AG04450 (cell line): ENCODE measurements at places on chromosomes 12 and 14. TPM values are rescaled to one million over a fixed set of nuclear protein-coding genes. Genes with fewer than 3 reads are reported as not detected.

DNA sequence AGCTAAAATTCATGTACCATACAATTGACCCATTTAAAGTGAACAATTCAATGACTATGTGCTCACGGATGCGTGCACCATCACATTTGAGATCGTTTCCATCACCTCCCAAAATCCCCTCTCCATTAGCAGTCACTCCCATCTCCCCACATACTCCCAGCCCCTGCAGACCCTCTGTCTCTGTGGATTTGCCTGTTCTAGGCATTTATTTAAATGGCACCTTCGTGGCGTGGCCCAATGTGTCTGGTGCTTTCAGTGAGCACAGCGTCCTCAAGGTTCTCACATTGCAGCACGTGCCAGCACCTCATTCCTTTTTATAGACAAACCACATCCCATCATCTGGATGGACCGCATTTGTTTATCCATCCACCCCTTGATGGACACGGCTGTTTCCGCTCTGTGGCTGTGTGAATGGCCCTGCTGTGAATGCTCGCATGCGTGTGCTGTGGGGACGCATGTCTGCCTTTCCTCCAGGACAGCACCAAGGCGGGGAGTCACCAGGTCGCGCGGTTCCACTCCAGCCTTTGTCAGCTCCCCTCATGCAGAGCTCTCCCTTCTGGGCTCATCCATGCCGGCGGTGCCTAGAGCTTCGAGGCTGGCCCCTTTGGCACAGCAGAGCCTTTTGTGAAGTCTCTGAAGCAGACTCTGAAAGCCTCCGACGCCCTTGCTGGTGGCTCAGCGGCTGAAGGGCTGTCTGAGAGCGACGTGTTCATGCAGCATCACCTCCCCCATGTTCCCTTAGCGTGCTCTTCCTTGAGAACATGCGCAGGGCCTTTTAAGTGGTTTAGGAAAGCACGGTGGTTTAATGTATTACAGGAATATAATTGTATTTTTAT is 184.4 kb downstream of the KIF26A start:
- no peak for DNase-seq

DNA sequence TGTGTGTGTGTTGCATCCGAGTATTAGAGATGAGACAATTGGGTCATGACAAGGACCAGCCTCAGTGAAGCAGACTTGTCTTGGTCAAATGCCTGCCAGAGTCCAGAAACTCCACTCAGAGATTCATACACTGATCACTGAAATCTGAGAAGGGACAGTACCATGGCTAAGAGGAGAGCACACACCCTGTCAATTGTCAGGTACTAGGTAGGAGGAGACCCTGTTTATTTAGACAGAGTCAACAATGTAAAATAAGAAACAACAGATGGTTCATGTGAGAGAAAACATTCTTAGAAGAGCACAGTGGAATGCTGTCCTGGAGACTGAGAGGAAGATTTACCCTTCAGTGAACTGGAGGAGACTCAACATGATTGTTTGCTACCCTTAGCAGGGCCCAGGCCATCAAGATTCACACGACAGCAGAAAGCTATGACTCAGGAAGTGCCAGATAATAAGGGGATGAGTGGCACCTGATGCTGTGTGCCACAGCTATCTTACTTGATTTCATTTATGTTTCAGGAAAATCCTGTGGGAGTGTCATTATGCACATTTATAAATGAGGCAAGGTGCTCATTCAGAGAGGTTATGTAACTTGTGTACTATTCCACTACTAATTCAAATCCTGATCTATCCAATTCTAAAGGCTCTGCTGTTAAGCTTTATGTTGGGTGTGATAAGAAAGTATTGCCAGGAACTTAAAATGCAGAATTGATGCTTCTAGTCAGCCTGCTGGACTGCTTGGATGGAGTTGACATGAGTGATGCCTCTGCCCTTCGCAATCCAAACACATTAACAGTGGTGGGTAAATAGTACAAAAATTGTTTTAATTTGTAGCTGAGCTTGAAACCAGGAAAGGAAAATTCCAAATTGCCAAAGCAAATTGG is 136.6 kb upstream of the NEDD1 start:
- no peak for DNase-seq

DNA sequence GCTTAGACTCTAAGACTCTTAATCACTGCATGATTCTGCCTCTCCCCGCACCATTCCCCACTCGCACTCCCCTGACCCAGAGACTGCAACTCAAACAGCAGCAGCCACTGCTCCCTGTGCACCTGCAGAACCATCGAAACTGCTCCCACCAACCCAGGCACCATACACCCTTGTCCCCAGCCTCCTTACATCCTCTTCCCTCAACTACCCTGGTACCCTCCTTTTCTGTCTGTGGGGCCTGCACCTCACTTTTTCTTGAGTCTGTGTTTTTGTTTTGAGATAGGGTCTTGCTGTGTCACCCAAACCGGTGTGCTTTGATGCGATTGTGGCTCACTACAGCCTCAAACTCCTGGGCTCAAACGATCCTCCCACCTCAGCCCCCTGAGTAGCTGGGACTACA is 69.4 kb downstream of the RNFT2 start:
- no peak for DNase-seq

DNA sequence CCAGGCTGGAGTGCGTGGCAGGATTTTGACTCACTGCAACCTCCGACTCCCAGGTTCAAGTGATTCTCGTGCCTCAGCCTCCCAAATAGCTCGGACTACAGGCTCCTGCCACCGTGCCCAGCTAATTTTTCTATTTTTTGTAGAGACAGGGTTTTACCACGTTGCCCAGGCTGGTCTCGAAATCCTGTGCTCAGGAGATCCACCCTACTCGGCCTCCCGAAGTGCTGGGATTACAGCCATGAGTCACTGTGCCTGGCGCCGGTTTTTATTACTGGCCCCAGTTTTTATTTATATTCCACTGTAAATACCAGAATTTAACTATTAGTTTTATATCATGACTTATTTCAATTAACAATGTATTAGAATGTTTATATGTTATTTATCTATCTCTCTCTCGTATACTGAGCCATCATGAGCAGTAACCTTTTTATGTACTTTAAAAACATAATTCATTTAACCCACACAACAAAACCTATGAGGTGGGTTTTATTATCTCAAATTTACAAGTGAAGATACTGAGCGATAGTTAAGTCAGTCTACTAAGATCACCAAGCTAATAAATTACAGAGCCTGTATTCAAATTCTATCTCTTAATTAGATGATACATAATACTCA is 47.8 kb downstream of the HECTD1 start:
- DNase-seq = no peak

GRCh38 chr14:36771028-36771640 is 109.5 kb downstream of the PAX9 start:
- DNase-seq = no peak

- DNase-seq = no peak
Observed at GRCh38 chr12:50985322-50985721, 33.0 kb downstream of the HIGD1C start.

DNA sequence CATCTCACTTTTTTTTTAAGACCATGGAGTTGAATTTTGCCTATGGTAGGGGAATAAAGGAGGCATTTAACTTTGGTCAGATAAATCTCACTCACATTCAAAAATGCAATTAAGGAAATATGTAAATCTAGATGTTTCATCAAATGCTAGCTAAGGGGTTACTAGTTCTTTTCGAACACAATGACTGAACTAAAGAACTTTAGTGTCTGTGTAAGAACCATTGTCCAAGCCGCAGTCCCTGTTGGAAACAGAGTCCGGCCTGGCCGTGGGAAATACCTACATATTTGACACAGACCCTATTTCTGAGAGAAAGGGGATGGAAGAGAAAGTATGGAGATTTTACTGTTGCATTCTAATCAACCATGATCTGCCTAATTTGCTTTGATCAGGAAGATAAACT is 17.4 kb downstream of the LGR5 start:
- no peak for DNase-seq

GRCh38 chr14:62663456-62663821 is 381.8 kb downstream of the KCNH5 start:
- no peak for DNase-seq

The CCDC175 gene
- not detected in 2 replicates for polyA plus RNA-seq

GRCh38 chr14:72315714-72316113 is 383.5 kb downstream of the RGS6 start:
- DNase-seq = no peak

GRCh38 chr12:124397399-124397679 is 102.4 kb downstream of the RFLNA start:
- no peak for DNase-seq

The HOXC9 gene
- not detected in 2 replicates for polyA plus RNA-seq

The RIMBP2 gene
- polyA plus RNA-seq = not detected in 2 replicates

- DNase-seq = no peak
Observed at GRCh38 chr14:106207316-106207715, 680.9 kb downstream of the TMEM121 start.

DNA sequence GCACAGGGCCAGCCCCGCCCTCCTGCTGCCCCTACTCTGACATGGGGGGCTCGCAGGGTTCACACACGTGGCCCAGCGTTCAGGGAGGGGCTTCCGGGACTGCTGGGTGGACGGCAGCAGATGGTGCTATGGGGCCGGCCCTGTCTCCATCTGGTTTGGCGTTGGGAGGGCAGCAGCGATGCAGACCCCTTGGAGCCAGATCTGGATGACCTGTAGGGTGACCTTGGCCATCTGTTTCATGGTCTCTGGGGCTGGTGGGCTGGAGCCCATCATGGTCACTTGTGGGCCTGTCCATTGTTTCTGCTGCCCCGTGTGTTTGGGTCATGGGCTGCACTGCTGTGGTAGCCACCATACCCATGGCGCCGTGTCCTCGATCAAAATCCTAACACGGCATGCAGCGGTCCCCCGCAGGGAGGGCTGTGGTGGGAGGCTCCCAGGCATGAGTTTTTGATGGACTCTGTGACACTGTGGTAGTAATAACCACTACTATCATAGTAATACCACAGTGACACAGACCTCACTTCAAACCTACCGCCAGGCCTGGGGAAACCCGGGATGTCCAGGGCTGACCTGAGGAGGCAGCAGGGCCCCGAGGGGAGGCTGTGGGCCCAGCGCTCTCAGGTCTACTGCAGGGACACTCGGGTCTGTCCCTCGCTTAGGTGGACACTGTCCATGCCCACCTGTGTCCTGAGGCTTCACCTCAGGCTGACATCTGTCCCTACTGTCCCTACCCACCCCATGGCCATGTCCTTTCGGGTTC is 359.4 kb downstream of the TMEM121 start:
- no peak for DNase-seq

The CISTR gene
- not detected in 2 replicates for polyA plus RNA-seq

DNA sequence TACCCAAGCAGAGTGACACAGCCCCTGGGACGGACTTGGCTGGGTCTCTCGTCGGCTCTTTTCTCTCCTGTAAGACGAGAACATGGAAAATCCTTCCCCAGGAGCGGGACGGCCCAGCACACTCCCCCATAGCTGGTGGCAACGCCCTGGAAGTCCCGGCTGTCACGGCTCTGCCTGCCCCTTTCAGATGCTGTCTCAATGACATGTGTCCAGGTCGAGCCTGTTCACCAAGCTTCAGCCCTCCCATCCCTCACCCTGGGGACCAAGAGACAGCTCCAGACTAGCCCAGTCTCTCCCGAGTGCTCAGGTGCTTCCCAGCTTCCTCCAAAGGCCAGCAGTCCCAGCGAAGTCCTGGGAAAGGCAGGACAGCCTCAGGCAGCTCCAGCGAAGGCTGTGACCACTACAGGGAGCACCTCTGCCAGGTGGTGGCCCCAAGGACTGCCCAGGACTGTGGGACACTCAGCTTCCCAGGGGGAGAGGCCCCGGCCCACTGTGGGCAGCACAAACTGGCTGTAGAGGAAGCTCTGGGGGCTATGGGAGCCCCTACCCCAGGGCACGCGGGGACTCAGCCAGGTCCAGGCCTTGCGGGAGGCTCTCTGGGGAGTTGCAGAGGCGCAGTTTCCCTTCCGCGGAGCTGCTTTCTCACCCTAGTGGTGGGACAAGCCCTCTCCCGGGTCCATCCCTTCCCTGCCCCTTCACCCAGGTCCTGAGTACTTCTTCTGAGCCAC is 33.6 kb downstream of the TNFAIP2 start:
- no peak for DNase-seq

- DNase-seq = no peak
Observed at GRCh38 chr12:8596561-8596960, 16.1 kb downstream of the AICDA start.

The BEST3 gene
- 0.14 TPM in 1 of 2 replicates, not detected in the other for polyA plus RNA-seq

- no peak for DNase-seq
Observed at GRCh38 chr14:90846511-90846910, 30.3 kb upstream of the TTC7B start.

- no peak for DNase-seq
Observed at GRCh38 chr14:95432144-95433093, 84.0 kb downstream of the SYNE3 start.

GRCh38 chr14:100434911-100435438 is 111.8 kb downstream of the SLC25A47 start:
- no peak for DNase-seq

GRCh38 chr14:101126731-101127130 is 223.2 kb upstream of the RTL1 start:
- no peak for DNase-seq

The CPNE6 gene
- not detected in 2 replicates for polyA plus RNA-seq

GRCh38 chr14:68230950-68231717 is 411.6 kb downstream of the RAD51B start:
- no peak for DNase-seq

GRCh38 chr14:90495357-90496276 is 98.8 kb downstream of the CALM1 start:
- DNase-seq = peak; percentile 44

The TSPAN11 gene
- polyA plus RNA-seq = 0.37 and 0.78 TPM in 2 replicates

DNA sequence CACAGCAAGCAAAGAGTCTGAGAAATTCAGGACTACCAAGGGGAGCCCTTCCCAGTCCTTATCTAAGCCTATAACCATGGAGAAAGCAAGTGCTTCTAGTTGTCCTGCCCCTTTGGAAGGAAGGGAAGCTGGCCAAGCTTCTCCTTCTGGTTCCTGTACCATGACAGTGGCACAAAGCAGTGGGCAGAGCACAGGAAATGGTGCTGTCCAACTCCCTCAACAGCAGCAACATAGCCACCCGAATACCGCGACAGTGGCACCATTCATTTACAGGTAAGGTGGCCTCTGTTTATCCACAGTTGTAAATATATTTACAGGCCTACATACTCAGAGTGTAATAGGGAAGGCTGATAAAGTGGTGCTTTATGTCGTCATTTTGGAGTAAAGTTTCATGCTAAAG is 176.5 kb downstream of the NAV3 start:
- DNase-seq = no peak

The LTBR gene
- 32.1 and 38.8 TPM in 2 replicates for polyA plus RNA-seq

The RNASE2 gene
- not detected in 2 replicates for polyA plus RNA-seq

The APOLD1 gene
- 2.2 and 2.6 TPM in 2 replicates for polyA plus RNA-seq

The KCNK13 gene
- polyA plus RNA-seq = not detected in 2 replicates

DNA sequence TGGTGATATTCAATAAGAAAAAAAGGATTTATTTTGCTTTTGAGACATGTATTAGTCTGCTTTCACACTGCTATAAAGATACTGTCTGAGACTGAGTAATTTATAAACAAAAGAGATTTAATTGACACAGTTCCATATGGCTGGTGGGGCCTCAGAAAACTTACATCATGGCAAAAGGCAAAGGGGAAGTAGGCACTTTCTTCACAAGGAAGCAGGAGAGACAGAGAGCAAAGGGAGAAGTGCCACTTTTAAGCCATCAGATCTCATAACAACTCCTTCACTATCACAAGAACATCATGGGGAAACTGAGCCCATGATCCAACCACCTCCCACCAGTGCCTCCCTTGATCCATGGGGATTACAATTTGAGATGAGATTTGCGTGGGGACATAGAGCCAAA is 43.9 kb downstream of the BHLHE41 start:
- no peak for DNase-seq

The GPR68 gene
- 0.83 and 1.4 TPM in 2 replicates for polyA plus RNA-seq

The RTL1 gene
- not detected in 2 replicates for polyA plus RNA-seq
